ENCODE measurements at places on chromosomes 3 and 15.

DNA sequence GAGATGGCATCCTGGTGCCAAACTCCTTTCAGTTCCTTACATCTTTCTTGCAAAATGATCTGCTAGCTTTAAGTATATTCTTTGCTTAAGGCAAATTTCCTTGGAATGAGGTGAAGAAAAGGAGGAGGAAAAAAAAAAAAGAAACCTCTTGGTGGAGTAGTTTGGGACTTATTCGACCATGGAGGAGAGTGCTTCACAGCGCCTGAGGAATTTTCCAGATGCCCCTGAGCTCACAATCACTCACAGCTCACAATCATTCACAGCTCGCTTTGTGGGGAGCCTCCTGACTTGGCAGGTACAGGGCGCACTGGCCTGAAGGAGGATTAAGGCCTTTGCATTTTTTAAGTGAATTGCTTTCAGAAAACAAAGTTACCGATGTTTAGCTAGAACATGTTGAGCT lies 53.9 kb downstream of the BOC start:
- DNase-seq = no peak

DNA sequence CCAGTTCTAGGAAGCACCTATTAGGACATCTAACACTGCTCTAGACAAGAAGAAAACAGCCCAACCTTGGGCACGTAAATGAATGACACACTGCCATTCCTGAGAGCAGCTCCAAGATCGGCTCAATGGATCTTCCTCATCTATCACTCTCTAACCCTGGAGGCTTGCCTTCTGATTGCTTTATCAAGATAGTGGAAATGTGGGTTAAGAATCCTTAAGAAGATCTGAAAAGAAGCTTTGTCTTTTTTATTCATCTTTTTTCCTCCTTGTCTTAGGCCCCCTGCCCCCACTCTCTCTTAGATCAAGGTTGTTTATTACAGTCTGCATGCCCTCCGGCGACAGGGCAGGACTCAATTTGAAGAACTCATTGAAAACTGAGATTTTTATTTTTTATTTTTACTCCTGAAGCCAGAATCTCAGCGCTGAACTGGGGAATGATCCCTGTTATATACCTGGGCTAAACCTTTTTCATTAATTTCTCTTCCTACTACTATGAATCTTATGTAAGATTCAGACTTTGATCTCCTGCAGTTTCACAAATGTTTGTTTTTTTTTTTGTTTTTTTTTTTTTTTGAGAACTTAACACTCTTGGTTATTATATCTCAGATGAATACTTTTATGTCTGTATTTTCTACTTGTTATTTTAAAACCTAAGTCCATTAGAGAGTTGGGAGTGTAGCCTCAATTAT lies 219.5 kb downstream of the SV2B start:
- DNase-seq = no peak

DNA sequence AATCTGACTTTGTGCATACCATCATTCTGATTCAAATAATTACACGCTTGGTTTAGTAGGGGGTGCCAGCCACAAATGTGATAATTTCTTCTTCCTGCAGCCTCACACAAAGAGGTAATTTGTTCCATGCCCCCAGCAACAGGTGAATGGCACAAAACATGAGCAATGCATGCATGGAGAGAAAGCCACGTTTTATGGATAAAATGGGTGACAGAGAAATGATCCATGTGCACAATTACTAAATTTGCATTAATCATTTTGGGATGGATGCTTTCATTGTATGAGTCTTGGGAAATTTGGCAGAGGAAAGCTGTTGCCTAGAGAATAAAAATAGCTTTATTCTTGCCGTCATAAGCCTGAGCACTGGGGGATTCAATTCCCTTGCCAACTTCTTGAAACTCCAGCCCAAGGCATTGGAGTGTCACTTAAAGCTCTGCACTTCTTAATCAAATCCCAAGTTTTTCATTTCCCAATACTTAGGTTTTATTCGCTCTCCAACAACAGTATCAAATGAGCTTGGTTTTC lies 411.6 kb downstream of the GBE1 start:
- no peak for DNase-seq

DNA sequence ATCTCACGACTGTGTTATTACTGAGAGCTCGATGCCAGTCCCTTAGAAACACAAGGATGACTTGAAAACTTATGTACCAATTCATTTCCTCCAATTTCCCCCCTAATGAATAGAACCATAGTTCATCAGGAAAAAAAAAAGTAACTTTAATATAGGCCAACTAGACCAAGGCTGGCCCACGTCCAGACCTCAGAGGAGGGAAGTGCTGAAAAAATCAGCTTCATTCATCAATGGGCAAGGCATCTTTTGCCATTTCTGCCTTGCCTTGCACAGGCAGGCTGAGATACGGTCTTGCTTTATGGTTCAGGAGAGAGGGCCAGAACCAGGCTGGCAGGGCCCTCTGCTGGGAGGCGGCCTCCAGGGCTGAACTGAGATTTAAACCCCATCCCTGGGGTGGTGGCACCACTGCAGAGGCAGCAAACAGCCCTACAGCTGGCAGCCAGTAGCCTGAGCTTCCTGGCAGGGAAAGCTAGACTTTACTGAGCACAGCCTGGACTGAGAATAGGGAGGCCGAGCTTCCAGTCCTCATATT lies 104.1 kb upstream of the TNFAIP8L3 start:
- no peak for DNase-seq

GRCh38 chr3:45123581-45124269 lies 22.5 kb downstream of the CDCP1 start:
- no peak for DNase-seq

GRCh38 chr15:85532689-85533088 lies 152.3 kb downstream of the AKAP13 start:
- DNase-seq = no peak

DNA sequence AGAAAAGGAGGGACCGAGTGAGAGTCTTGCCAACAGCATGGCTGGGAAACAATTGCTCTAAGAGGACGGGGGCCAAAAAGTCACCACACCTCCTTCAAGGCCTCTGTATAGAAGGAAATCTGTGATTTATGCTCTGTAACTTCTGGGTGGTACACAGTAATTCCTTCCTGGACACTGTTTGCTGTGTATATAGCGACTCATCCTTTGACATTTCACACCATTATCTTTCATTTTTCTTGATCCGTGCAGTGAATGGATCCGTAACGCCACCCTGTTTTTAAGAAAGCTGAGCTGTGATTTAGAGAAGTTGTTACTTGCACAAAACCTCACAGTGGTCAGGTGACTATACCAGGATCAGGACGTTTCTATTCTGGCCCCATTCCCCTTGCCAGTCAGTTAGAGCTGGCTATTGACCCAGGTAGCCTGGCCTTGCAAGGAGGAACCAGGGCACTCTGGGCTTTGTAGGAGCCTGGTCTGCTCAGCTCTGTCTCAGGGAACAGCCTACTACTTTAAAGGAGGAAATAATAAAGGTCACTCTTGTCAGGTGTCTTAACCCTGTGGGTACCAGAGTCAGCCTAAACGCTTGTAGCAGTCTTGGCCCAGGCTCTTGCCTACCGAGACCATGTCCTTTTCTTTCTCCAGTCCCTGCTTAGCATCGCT lies 86.5 kb upstream of the MYZAP start:
- no peak for DNase-seq

DNA sequence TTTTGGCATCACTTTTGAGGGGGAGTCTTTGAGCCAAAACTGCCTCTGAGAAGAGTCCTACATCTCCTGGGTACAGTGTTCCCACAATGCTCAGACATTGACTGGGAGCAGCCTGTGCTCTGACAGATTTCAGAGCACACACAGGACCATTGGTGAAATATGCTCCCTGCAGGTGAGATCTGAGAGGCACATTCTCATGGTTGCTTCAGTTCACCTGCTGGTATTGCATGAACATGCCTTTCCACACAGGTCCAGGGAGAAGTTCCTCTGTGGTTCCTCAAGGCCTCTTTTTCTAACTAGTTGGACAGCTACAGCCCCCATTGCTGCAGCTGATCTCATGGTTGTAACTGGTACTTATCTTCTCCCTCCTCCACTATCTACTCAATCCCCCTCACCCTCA lies 37.0 kb downstream of the FOXL2 start:
- no peak for DNase-seq

- no peak for DNase-seq
Measured at GRCh38 chr3:64805248-64805647, 117.4 kb upstream of the ADAMTS9 start.

Data from stimulated activated CD8-positive, alpha-beta memory T cell treated with anti-CD3 and anti-CD28 coated beads, Interleukin-15, amount 100 ng/mL, for 24 hours (primary cell).